ENCODE measurements at places on chromosomes 13 and 19.

DNA sequence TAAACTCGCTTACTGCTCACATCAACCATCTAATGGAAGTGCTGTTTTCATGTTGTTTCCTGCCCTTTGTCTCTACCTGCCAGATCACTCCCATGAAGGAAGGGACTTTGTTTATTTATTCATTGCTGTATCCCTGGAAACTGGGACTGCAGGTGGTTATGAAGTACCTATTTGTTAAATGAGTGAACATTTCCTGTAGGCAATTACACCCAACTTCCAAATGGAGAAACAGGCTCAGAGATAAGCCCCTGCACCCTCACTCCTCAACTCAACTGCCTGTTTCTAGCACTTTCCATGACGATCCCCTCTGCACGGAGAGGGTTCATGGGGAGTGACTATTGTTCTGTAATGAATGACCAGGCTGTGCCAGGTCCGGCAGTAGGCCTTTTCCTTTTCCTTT lies 1.9 kb upstream of the SELENOW start:
- DNase-seq: no peak

GRCh38 chr19:6608940-6609339 lies 18.0 kb upstream of the CD70 start:
- no peak for DNase-seq

- DNase-seq: no peak
These were observed 103.7 kb upstream of the USP29 start for GRCh38 chr19:57016076-57016475.

DNA sequence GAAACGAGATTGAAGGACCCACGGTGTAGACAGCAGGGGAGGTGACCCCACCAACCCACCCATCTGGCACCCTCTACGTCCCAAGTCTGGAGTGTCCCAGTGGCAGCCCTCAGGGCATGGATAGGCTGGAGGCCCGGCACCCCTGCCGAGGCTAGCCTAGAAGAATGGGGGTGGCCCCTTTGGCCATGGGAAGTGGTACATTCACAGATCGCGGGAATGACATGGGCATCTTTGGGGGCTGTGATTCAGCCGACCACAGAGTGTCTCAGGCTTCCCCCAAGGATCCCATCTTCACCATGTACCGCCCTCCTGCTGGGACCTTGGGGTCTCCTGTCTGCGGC lies 11.3 kb upstream of the MKNK2 start:
- DNase-seq: no peak

DNA sequence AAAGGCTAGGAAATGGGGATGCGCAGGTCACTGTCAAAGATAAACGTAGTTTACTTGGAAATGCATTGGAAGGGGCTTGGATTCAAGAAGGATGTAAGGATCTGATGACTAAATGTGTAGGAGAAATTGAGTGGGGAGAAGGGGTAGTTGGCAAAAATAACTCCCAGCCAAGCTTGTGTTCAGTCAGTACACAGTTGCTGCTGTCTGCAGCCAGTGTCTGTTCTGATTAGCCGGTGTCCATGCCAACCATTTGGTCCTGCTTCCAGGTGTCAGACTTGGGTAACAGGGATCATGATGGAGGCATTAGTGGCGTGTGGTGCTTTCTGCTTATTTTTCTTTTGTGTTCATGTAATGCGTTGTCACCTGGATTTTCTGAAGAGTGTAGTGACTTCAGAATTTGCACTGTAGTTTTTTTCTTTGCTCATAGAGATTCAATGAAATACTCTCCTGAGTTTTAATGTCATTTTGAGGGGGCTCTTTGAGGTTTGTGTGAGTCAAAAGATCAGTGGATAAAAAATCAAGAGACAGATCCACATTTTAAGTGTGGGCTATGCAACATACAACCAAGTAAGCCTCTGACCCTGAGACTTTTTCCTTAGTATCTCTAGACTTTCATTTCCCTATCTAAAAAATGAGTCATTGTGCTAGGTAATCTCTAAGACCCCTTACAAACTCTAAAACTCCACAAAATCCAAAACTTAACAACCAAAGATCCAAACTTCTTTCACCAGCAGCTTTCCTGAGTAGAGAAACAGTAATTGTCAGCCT lies 103.9 kb downstream of the WDFY2 start:
- no peak for DNase-seq

DNA sequence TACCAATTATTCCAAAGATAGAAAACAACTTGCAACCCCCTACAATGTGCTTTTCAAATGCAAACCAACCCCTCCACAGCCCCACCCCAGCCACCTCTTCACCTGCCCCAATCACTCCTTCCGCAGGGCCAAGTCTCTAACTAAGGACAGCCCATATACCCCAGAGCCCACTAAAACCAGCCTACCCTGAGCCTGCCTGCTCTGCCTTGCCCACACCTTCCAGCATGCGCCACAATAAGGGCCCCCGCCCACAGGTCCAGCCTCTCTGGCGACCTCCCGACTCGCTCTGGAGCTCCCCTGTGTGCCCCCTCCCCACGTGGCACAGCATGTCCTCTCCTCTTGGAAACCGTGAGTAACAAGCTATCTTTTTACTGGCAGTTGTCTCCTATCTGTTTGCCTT lies 42.8 kb upstream of the MEDAG start:
- no peak for DNase-seq

- no peak for DNase-seq
These were observed 4.2 kb downstream of the MAP2K2 start for GRCh38 chr19:4119763-4120162.

- DNase-seq: no peak
These were observed 13.9 kb downstream of the FOXO1 start for GRCh38 chr13:40652588-40652940.

DNA sequence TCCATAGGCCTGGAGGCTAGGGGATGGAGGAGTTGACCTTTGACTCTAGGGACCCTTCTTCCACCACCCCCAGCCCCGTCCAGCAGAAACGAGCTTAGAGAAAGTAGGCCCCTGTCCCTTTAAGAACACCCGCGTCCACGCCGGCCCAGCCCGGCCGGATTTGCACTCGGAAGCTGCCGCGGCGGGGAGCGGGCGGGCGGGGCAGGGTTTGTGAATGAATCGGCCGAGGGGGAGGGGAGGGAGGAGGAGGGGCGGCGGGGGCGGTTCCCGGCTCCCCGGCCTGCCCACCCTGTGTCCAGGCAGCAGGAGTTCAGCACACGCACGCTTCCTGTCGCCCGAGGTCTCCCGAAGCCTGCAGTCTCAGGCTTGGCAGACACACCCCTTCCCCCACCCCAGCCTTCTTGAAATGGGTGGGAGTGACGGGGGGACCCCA lies 1.5 kb downstream of the UNC13A start:
- DNase-seq: no peak

- DNase-seq: no peak
These were observed 222.1 kb downstream of the MZT1 start for GRCh38 chr13:72505376-72505775.

GRCh38 chr13:38349390-38350113 lies at the start of gene UFM1:
UFM1 (plus strand) TSS chr13:38349851; CDS start chr13:38349920, 69 bp downstream.
- DNase-seq: peak; percentile 77

DNA sequence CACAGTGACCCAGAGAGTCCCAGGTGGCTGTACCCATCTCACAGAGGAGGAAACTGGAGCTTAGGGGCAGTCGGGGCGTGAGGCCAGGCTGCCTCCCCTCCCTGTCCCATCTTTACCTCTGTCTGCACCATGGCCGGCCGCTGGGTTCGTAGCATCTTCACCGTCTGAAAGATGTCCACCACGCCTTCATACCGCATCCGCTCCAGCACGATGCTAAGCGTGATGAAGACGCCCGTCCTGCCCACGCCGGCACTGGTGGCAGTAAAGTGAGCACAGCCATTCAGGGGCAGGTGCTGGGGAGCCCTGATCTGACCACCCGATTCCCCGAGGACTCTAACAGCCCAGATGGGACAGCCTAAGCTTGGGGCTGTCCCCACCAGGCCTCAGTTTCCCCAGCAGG lies 132.8 kb downstream of the PTPRS start:
- no peak for DNase-seq

DNA sequence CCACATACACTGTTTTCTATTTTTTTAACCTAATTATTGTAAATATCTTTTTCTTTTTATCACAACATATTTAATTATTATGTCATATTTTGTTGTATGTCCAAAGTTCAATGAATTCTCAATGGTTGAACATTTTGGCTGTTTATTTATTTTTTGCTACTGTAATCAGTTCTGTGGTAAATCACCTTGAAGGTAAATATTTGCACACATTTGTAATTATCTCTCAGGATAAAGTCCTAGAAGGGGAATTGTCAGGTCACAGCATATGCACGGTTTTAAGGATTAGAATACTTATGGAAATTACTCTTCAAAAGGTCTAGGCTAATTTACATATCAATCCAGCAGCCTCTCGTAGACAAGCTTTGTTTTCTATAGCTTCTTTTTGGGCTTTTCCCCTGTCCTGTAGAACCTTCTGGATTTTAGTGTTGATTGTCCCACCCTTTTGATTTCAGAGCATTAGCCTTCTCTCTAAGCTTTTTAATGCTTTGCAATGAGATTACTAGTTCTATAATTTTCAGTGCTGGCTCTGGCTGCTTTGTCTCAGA lies 362.6 kb downstream of the KCNRG start:
- DNase-seq: no peak

DNA sequence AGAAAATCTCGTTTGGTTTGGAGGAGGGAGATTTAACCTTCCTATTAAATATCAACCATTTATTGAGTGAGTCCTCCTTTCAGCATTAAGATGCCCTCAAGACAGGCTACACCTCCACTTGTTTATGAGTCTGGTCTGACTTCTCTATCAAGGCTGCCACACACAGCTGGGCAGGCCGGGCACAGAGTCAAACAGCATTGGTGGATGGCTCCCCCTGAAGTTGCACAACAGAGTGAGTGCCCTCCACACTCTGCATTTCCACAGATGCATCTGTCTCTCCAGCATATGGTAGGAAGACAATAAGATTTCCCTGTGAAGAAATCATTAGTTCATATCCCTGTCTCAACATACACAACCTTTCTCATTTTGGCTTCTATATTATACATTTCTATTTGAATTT lies 31.4 kb downstream of the PHF11 start:
- no peak for DNase-seq

- no peak for DNase-seq
These were observed 15.1 kb upstream of the CACNG8 start for GRCh38 chr19:53947624-53948023.

DNA sequence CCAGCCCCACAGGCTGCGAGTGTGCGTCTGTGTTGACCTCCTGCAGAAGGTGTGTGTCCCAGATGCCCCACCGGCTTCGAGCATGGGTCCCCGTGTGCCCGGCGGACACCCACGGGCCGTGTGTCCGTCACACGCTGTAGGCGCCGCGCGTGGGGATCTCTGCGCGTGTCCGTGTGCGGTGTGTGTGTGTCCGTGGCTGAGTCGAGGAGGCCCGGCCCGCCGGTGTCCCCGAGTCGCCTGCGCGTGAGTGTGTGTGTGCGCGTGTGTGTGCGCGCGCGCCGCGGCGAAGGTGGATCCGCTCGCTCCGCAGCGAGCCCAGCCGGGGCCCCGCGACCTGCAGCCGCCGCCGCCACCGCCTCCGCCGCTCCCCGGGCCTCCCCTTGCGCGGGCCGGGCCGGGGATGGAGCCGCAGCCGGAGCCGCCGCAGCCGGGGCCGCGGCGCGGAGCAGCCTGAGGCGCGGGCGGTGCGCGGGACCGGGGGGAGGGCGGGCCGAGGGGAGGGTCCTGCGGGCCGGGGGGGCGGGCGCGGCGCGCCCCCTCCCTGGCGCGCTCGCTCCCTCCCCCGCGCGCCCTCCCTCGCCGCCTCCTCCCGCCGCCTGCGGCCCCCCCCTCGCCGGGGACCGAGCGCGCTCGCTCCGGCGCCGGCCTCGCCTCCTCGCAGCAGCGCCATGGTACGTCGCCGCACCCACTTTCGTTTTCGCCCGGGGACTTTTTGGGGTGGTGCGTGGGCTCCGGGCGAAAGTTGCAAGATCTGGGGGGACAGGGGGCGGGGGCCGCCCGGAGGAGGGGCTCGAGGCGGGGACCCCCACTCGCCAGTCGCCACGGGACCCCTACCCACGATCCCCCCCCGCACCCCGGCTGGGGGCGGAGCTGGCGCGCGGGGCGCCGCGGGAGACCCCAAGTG lies 7.1 kb upstream of the NFIC start:
- peak; percentile 61 for DNase-seq

DNA sequence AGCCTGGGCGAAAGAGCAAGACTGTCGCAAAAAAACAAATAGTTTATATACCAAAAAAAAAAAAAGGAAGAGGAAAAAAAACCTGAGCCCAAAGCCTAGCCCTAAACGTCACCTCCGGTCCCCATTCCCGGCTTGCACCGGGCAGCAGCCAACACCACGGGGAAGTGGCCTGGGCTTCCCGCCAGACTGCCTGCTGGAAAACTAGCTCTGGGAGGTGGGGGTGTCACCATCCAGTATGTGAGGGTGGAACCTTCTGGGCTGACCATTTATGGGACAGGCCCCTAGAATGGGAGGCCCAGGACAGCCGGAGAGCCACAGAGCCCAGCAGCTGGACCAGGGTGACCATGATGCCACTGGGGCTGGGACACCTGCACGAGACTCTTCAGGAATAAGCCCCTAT lies 37.3 kb downstream of the IL12RB1 start:
- no peak for DNase-seq

- no peak for DNase-seq
These were observed 78.7 kb upstream of the TNFSF11 start for GRCh38 chr13:42495255-42495654.

- DNase-seq: no peak
These were observed 279.8 kb downstream of the DNAJC15 start for GRCh38 chr13:43303033-43303729.

DNA sequence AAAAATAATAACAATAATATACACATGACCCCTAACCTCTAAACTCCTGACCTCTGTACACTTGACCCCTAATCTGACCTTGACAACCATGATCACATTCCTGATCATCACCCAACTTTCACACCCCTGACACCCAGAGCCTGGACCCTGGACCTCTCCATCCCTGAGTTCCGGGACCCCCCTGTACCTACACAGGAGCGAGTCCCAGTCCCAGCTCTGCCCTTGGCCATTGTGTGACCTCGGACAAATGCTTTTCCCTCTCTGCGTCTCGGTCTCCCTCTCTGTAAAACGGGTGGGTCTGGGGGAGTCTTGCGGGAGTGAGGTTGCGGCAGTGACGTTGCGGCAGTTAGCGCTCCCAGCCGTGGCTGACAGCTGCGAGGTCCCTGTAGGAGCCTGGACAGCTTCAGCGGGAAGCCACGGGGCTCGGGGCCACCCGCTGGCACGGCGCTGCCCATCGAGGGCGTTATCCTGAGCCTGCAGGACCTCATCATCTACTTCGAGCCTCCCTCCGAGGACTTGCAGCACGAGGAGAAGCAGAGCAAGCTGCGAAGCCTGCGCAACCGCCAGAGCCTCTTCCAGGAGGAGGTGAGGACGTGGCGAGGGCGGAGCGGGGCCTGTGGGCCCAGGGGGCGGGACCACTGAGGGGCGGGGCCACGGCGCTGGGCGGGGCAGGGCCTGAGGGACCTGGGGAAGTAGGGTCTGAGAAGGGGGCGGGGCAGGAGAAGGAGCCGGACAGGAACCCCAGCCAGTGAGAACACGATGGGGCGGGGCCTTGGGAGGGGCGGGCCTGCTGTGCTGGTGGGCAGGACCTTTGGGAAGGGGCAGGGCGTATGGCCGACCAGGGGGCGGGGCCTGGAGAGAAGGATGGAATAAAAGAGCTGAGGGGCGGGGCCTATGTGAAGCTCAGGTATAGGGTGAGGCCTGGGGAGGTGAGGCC lies 19.2 kb downstream of the RYR1 start:
- no peak for DNase-seq
